ENCODE measurements at places on chromosomes 5 and 9.

DNA sequence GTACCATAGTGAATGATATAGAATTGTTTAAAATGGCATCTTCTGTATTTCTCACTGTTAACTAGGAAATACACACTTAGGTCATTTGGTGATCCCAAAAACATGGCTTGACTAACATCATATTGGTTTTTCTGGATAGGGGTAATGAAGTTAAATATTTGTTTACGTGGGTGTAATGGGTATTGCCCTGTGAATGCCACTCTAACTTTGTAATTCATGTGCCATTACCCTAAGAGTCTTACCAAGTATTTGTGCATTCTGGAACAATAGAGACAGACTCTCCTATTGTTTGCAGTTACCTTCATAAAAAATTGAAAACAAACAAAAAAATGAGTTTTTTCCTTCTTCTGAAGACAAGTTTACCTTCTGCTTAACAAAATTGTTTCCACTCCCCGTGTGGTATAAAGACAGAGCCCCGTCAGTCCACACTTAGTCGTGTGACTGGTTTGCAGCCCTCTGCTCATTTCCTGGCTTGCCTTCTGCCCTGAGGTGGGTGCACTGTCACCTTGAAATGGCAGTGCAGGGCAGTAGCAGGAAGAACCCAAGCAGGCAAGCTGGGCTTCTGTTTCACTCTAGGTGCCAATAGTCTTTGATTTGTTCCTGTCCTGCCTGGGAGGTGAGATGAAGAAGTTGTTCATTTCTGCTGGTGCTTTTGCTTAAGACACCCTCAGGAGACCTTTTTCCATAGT, 9.6 kb upstream of the CATSPER3 start:
- DNase-seq, result no peak

GRCh38 chr5:4906786-4907185, 233.3 kb upstream of the ADAMTS16 start:
- no peak for DNase-seq

DNA sequence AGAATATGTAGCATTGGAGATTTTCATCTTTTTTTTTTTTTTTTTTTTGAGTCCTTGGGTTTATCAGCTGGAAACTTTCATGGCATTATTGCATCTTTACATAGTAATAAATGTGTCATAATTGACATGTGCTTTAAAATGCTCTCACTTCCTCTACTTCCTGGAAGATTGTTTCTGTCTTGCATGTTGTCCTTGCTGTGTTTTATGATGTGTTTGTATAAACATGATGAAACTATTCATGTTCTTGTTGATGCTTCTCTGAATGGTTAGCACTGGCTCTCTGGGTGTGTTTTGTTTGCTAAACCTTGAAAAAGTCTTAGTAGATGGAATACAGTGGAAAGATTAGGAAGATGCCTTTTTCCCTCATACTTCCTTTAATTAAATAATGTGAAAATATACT, 87.9 kb downstream of the IQGAP2 start:
- DNase-seq, result no peak

DNA sequence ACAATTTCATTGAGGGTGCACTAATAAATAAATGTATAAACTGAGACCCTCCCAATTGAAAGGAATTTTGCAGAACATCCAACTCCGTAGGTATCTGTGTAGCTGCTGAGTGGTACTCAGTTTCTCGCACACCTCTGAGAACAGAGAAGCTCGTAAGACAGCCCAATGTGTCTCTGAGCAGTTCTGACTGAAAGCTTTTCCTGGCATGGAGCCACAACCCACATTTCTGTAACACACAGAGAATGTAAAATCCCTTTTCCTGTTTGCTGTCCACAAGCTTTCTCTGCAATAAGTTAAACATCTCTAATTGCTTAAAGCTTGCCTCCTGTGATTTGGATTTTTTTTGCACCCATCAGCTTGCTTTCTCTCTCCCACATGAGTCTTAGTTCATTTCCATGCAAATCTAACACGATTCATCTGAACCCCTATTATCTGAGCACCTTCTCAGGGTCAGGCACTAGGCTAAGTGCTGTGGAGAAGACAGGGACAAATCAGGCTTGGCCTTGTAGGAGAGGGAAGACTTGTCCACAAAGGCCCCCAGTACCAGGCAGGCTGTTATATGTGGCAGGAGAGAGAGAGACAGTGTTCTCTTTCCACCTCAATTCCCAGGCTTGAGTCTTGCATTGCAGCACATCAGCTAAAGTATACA, 44.2 kb upstream of the COL15A1 start:
- DNase-seq, result peak; percentile 70

DNA sequence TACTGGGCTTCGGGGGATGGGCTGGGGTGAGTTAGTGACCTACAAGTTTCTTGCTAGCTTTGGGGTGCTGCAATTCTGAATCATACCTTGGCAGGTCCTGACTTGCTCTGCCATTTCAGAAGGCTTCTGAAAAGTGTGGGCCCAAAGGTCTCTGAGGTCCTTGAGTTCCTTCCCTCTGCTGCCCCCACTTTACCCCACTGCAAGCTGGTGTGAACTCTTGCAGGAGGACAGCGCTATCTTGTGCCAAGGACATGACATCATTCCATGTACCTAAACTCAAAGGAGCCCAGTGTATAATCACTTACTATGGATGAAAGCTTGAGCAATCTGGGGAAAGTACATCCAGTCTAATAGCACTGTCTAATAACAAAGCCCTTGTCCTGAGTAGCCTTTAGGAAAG, 157.4 kb downstream of the RMI1 start:
- no peak for DNase-seq

- DNase-seq, result peak; percentile 39
These were observed 83.3 kb downstream of the PRRT1B start for GRCh38 chr9:131628459-131629225.

DNA sequence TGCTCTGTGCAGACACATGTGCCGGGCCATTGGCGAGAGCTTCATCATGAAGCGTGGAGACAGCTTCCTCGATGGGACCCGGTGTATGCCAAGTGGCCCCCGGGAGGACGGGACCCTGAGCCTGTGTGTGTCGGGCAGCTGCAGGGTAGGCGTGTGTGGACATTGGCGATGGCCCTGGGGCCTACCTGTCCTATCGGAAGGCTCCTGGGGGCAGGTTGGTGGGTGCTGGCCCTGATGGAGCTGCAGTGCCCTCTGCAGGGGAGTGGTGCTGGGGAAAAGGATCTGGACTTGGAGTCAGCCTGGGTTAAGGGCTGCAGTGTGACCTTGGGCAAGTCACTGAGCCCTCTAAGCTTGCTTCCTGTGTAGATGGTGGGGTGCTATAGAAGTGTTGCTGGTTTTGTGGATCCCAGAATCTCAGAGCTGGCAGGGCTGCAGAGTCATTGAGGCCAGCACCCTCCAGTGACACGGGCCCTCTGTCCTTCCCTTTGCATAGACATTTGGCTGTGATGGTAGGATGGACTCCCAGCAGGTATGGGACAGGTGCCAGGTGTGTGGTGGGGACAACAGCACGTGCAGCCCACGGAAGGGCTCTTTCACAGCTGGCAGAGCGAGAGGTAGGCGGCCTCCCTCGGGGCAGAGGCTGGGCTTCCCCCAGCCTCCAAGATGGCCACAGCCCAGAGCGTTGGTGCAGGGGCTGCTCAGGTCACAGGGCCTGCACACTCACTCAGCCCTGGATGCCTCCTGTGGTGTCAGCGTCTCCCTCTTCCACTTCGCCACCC, 15.8 kb downstream of the ADAMTS13 start:
- no peak for DNase-seq

DNA sequence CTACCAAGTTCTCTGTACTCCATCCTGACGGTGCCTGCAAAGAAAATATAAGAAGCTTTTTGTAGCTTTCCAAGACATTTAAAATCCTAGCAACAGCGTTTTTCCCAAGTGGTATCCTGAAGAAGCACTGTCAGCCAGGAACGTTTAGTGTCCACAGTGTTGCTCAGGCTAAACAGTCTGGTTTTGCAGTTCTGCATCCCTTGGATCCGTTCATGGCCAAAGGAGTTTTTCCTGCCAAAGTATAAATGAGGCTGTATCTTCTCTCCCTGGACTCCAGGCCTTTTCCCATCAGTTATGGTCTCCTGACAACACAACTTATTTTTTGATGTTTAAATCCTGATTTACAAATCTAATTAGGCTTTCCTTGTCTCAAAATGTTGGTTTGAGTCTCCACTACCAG, 925.8 kb downstream of the TLE1 start:
- no peak for DNase-seq

DNA sequence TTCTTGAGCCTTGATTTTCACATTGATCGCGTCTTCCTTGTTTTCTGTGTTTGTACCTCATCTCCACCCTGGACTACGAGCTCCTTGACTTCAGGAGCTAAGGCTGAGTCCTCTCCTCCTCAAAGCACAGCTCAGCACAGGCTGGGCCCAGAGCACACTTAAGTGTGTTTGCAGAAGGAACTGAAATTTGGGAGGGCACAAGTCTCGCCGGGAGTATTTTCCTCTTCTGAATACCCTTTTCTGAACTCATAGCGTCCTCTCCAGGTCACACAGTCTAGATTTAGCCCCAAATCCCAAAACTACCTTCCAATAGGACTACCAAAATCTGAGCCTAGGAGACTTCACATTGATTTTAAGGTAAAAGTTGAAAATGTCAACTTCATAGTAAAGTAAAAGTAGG, 41.6 kb downstream of the TSTD2 start:
- DNase-seq, result no peak

GRCh38 chr5:320524-321229, 837 bp upstream of the AHRR start:
- no peak for DNase-seq

- no peak for DNase-seq
These were observed 47.4 kb downstream of the ADAM19 start for GRCh38 chr5:157528036-157528632.
